Small intestine (tissue), 16 donors: ENCODE measurements at places on chromosomes 4 and X.

- no peaks in the 10 kb centered on the region for H3K27me3 ChIP-seq
- H3K27ac ChIP-seq: no peak overlapping the region
- no peaks in the 10 kb centered on the region for H3K4me1 ChIP-seq
- no peaks in the 10 kb centered on the region for H3K36me3 ChIP-seq
- H3K4me3 ChIP-seq: no peak overlapping the region
Observed at GRCh38 chr4:152771741-152772533, 7.6 kb downstream of the TIGD4 start.

DNA sequence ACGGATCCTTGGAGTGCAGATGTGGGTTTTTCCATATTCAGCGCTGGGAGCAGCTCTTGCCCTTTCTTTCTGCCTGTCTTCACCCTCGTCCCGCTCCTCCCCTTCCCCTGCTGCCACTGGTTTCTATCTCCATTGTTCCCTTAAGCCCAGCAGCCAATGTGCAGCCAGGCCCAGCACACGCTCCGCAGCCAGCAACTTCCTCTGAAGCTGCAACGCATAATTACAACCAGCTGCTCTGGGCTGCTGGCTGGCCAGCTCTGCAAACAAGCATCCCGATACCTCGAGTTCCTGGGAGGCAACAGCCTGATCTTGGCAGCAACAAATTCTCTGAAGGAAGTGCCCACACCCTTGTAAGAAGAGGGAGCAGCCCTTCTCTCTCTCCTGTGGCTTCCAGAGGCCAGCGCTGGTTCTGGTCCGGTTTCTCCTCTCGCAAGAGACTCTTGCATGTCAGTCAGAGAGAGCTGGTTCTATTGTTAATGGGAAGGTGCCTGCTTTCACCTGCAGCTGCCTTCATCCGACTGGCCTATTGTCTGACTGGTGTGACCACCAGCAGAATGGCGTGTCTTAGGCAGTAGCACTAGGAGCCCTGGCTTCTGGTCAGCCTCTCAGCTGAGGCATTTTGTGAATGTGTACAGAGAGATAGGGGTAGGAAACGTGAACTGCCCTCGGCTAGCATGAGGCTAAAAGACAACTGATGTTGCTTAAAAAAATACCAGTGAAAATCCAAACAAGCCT is 83.8 kb upstream of the MAML3 start:
- H3K27ac ChIP-seq: peak overlapping the region; percentile 69
- H3K4me3 ChIP-seq: no peak overlapping the region
- H3K36me3 ChIP-seq: no peaks in the 10 kb centered on the region
- H3K27me3 ChIP-seq: no peaks in the 10 kb centered on the region
- DNase-seq: peak; percentile 73

DNA sequence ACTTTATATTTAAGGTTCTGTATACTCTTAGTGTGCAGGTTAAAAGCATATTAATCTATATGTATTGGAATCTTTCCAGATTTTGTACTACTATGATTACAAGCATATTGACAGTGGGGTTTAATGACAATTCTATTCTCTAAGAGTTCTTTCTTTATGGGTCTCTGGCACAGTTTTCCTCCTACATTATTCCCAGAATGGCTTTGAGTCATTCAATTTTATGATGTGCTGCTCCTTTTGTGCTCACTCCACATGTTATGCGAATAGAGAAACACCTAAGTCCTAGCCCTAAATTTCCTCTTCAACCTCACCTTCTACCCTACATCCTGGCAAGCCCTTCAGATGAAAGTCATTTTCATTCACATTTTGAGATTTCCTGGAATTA is 209.9 kb upstream of the DIAPH2 start:
- H3K27me3 ChIP-seq: no peaks in the 10 kb centered on the region
- H3K36me3 ChIP-seq: no peaks in the 10 kb centered on the region
- H3K4me1 ChIP-seq: no peaks in the 10 kb centered on the region
- H3K4me3 ChIP-seq: no peak overlapping the region
- no peak for DNase-seq

GRCh38 chr4:134544303-134544770 is 342.7 kb upstream of the PABPC4L start:
- H3K27ac ChIP-seq: no peak overlapping the region
- no peaks in the 10 kb centered on the region for H3K4me1 ChIP-seq
- no peak for DNase-seq
- no peak overlapping the region for H3K4me3 ChIP-seq

- no peak overlapping the region for H3K4me3 ChIP-seq
- H3K4me1 ChIP-seq: no peaks in the 10 kb centered on the region
- no peak overlapping the region for H3K27ac ChIP-seq
- H3K27me3 ChIP-seq: no peaks in the 10 kb centered on the region
- no peaks in the 10 kb centered on the region for H3K36me3 ChIP-seq
- peak; percentile 43 for DNase-seq
Observed at GRCh38 chr4:100781435-100781834, 263.6 kb upstream of the EMCN start.

GRCh38 chr4:121989715-121990114 is 37.9 kb upstream of the TRPC3 start:
- H3K27ac ChIP-seq: no peak overlapping the region
- peaks cover 5% of the 10 kb centered on the region for H3K27me3 ChIP-seq
- no peaks in the 10 kb centered on the region for H3K4me1 ChIP-seq
